Activated CD4-positive, alpha-beta T cell treated with anti-CD3 and anti-CD28 coated beads for 1 hour (primary cell): ENCODE measurements at places on chromosomes 2 and 18.

DNA sequence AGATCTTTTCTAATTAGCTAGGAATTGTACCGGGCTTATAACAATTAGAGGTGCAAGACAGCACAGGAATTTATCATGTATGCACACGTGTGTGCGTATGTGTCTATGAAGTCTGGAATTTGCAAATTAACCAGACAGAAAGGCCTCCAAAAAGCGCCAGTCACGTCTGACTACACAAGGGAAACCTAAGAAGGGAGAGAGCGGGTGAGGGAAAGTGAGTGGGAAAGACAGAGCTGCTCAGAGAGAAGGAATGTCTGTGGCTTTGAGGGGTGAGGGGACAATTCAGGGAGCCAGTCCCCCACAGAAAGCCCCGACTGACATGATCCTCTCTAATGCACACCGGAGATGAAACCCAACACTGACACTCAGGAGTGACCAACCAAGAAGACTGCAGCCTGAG, 197.7 kb upstream of the SH3BP4 start:
- no peak for DNase-seq

- DNase-seq: no peak
Measured at GRCh38 chr2:116724550-116724949, 1089.9 kb upstream of the DDX18 start.

DNA sequence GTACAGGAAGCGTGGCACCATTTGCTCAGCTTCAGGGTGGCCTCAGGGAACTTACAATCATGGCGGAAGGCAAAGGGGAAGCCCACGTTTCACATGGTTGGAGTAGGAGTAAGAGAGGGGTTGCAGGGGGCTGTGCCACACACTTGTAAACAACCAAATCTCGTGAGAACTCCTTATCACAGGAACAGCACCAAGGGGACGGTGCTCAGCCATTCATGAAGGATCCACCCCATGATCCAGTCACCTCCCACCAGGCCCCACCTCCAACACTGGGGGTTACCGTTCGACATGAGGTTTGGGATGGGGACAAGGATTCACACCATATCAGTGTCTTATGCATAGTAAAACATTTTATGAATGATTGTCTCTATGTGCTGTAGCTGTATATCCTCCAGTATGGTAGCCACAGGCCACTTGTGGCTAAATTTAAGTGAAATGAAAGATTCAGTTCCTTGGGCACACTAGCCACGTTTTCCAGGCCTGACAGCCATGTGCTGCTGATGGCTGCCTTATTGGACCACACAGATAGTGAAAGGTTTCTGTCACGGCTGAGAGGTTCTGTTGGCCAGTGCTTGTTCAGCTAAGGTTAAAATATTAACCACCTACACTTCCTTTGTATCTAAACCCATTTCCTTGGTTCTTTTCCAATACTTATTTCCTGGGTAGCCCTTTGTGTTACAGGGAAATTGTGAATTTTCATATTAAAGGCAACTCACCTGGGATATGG, 77.3 kb downstream of the AGAP1 start:
- DNase-seq: no peak

- DNase-seq: no peak
Measured at GRCh38 chr2:232816657-232817056, 40.3 kb upstream of the KCNJ13 start.

DNA sequence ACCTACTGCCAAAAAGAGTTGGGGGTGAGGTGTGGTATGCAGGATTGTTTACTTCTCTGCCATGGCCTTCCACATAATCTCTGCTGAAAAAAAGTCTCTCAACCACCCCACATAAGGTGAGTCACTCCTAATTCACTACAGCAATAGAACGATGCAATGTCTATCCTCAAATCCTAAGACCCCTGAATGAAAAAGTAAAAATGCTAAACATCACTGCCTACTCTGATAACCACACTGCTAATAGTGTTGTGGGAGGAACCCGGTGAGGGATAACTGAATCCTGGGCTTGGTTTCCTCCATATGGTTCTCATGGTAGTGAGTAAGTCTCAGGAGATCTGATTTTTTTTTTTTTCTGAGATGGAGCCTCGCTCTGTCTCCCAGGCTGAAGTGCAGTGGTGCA, 252.5 kb downstream of the PIEZO2 start:
- no peak for DNase-seq

GRCh38 chr18:79737426-79737825, 57.8 kb downstream of the CTDP1 start:
- DNase-seq: no peak

DNA sequence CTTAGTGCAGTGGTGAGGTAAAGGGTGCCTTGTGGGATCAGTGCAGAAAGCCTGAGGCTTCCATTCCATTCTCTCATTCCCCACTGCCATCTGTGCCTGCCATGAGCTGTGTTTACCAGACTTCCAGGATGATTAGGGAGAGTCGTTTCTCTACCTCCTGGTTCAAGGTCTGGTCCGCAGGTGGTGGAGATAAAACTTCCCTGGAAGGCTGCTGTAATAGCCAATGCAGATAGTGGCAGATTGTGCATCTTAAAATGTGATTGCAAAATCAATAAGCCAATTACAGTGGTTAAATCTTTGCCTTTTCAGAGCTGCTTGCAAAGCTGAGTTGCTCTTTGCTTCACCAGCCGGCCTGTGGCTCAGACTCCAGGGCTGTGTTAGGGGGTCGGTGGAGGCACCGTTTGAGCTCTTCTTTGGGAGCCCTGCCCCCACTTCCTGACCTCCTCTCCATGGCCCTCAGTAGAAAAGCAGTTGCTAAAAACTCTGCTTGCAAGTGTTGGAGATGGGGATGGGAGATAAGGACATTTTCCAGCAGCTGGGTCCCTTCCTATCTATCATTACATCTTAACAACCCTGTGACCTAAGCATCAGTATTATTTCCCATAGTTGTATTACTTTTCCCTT, 95.2 kb upstream of the HS6ST1 start:
- DNase-seq: no peak

GRCh38 chr18:34223164-34223892, 1.4 kb downstream of the NOL4 start:
- DNase-seq: no peak

GRCh38 chr2:227876300-227876801, 4.9 kb downstream of the DAW1 start:
- no peak for DNase-seq

- no peak for DNase-seq
Measured at GRCh38 chr2:127293386-127293747, 577 bp downstream of the ERCC3 start.

GRCh38 chr2:200625282-200625681, 39.5 kb downstream of the AOX1 start:
- no peak for DNase-seq
